ENCODE measurements at places on chromosomes 3 and 15.

GRCh38 chr15:43484455-43484854, 8.5 kb downstream of the TP53BP1 start:
- no peak overlapping the region for H3K27ac ChIP-seq
- DNase-seq: no peak
- peaks cover 53% of the 10 kb centered on the region for H3K36me3 ChIP-seq
- H3K4me3 ChIP-seq: no peak overlapping the region
- no peaks in the 10 kb centered on the region for H3K4me1 ChIP-seq
- H3K27me3 ChIP-seq: no peaks in the 10 kb centered on the region

- no peaks in the 10 kb centered on the region for H3K27me3 ChIP-seq
- DNase-seq: no peak
- H3K4me3 ChIP-seq: no peak overlapping the region
- H3K27ac ChIP-seq: no peak overlapping the region
These were observed 197.1 kb upstream of the KBTBD8 start for GRCh38 chr3:66800941-66801545.

DNA sequence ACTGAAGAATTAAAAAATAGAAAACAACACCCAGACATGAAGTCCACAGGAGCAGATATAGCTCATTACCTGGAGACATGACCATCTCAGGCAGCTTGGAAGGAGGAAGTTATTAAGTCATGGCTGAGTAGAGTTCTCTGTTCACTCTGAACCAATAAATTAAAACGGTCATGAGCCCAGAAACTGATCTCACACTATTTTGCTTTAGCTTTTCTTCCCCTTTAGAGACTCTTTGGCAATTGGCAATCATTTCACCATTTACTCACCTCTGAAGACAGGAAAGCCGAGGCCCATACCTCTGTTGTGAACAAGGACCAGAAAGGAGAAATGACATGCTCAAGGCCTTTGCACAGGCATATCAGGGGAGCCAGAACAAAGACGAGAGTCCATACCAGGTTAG, 26.6 kb downstream of the CLDN18 start:
- DNase-seq: no peak
- H3K4me3 ChIP-seq: no peak overlapping the region
- H3K27ac ChIP-seq: no peak overlapping the region
- no peaks in the 10 kb centered on the region for H3K27me3 ChIP-seq
- H3K4me1 ChIP-seq: no peaks in the 10 kb centered on the region

DNA sequence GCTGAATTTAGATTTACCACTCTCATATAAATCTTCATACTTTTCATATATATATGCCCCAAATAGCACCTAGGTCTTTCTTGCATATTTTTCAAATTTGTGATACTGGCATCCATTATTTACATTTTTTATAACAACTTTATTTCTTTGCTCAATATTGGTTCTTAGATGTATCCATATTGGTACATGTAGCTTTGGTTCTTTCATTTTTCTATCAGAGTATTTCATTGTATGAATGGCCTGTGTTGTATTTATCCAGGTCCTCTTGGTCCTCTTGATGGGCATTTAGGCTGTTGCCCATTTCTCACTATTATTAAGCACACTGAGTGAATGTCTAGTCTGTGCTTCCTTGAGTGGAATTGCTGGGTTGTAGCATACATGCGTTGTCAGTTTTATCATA, 8.4 kb downstream of the SLC6A11 start:
- H3K27me3 ChIP-seq: no peaks in the 10 kb centered on the region
- H3K27ac ChIP-seq: no peak overlapping the region
- H3K36me3 ChIP-seq: peaks cover 28% of the 10 kb centered on the region

- H3K4me3 ChIP-seq: peak within 1 kb of the TSS; percentile 21
- H3K4me1 ChIP-seq: peaks cover 19% of the 10 kb centered on the region
- DNase-seq: no peak
- peaks cover 27% of the 10 kb centered on the region for H3K27me3 ChIP-seq
- H3K27ac ChIP-seq: no peak within 1 kb of the TSS
These were observed at the start of gene SLC12A8 for GRCh38 chr3:125212509-125213363. Gene SLC12A8 (minus strand): TSS chr3:125212748. CDS start chr3:125211349, 1,399 bp downstream.

GRCh38 chr3:148146947-148147826, 550.5 kb upstream of the AGTR1 start:
- H3K4me3 ChIP-seq: no peak overlapping the region
- no peaks in the 10 kb centered on the region for H3K27me3 ChIP-seq

DNA sequence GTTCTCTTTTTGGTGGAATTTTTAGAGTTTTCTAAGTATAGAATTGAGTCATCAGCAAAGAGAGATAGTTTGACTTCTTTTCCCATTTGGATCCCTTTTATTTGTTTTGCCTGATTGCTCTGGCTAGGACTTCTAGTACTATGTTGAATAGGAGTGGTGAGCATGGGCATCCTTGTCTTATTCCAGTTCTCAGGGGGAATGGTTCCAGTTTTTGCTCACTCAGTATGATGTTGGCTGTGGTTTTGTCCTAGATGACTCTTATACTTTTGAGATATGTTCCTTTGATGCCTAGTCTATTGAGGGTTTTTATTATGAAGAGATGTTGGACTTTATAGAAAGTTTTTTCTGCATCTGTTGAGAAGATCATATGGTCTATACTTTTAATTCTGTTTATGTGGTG, 72.5 kb downstream of the TNFAIP8L3 start:
- no peak for DNase-seq
- H3K36me3 ChIP-seq: no peaks in the 10 kb centered on the region
- no peaks in the 10 kb centered on the region for H3K27me3 ChIP-seq
- peaks cover 4% of the 10 kb centered on the region for H3K4me1 ChIP-seq
- H3K4me3 ChIP-seq: no peak overlapping the region

Measured in spinal cord (tissue), 10 donors.